ENCODE measurements at places on chromosomes 7 and 10.

GRCh38 chr7:81155654-81156373 lies 237.0 kb upstream of the SEMA3C start:
- DNase-seq: peak; percentile 31

- no peak for DNase-seq
Measured at GRCh38 chr7:2982831-2983230, 60.8 kb downstream of the CARD11 start.

DNA sequence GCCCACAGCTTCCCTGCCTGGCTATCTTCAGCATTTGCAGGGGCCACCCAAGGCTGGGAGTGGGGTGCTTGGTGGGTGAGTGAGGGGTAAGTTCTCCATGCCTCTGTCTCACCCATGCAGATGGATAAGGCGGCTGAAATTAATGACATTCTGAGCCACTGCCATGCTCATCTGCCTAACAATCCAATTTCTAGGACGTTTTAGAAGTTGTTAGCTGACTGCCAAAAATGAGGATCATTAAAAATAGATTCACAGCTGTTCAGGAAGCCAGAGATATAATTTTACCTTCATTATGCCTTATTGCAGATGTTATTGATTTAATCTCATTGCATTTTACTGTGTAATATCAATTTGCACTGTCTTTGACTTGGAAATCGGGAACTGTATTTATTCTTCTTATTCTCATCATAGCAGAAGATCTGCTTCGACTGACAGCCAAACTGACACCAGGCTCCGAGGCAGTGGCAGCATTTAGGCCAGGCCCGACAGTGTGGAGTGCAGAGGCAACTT lies 334.4 kb upstream of the NPVF start:
- DNase-seq: no peak

GRCh38 chr10:7832060-7832459 lies 13.8 kb downstream of the TAF3 start:
- no peak for DNase-seq

DNA sequence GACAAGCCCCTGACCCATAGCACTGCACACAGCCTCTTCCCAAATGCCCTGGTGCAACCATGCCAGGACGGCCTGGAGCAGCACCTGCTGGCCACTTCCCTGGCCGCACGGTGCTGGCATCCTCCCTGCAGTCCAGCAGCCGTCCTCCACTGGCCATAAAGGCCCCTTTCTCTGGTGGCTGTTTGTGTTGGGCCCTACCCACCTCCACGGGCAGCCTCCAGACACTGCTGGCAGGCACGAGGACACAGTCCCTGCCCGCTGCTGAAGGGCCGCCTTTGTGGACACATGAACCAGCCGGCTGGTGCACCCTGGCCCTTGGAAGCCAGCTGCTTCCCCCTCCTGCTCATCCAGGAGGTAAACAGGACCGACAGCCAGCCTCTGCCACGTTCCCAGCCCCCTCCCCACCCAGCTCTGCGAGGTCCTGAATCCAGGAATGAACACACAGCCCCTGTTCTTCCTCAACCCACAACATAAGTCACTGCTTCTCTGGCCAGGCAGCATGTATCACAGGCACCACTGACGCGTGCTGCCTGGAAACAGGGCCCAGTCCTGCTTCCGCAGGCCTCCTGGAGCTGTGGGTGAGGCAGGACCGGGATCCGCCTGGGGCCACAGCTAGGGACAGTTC lies 43.8 kb downstream of the SPOCK2 start:
- no peak for DNase-seq

Data from left renal cortex interstitium (tissue), 4 donors.